ENCODE measurements at places on chromosomes 6 and 20.

GRCh38 chr20:37446286-37447032 is 74.6 kb upstream of the NNAT start:
- no peak for DNase-seq

DNA sequence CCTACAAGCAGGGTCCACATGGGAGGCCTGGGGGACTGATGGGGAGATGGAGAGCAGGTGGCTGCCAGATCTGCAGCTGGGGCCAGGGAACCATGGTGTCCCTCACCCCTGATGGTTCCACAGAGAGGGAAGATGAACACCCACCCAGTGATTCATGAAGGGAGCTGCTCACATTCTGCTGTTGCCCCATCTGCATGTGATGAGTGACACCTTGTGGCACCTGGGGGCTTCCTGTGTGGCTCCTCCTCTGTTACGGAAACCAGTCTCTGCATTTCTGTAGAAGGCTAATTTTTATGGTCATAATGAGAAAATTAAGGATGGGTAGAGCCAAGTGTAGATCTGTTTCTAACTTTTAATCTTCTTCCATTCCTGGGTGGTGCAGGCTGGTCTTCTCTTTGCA is 217.1 kb downstream of the SMOC2 start:
- DNase-seq: no peak

- DNase-seq: no peak
Observed at GRCh38 chr6:7216941-7217621, 95.9 kb downstream of the SSR1 start.

DNA sequence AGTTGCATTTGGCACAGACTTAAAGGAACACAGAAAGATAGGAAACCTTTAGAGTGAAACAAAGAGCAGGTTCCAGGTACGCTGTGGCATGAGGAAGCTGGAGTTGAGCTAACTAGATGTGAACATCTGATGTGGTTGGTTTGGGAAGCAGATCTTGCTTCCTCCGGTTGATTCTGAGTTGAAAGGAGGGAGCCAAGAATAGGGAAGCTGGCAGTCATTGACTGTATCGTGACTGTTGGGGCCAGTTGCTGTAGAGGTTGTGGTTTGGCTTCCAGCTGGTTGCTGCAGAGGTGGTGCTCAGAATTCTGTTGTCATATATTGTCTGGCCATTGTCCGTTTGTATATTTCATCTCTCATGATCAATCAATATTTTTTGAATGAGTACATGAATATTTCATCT is 325.9 kb downstream of the PLCB1 start:
- no peak for DNase-seq

DNA sequence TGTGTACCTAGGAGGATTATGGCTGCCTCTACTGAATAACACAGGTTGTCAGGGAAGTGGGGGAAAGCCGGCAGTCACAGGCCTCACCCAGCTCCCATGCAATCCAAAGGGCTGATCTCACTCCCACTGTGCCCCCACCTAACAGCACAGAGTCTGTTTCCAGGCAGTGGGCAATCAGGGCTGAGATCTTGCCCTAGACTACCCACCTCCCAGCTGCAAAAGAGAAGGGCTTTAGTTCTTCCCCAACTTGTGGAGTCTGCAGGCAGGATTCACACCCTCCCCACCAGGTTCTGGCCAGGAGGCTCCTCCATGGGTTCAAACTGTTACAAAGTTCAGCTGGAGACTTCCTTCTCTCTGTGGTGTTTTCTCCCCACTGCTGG is 66.0 kb upstream of the OLIG3 start:
- no peak for DNase-seq

DNA sequence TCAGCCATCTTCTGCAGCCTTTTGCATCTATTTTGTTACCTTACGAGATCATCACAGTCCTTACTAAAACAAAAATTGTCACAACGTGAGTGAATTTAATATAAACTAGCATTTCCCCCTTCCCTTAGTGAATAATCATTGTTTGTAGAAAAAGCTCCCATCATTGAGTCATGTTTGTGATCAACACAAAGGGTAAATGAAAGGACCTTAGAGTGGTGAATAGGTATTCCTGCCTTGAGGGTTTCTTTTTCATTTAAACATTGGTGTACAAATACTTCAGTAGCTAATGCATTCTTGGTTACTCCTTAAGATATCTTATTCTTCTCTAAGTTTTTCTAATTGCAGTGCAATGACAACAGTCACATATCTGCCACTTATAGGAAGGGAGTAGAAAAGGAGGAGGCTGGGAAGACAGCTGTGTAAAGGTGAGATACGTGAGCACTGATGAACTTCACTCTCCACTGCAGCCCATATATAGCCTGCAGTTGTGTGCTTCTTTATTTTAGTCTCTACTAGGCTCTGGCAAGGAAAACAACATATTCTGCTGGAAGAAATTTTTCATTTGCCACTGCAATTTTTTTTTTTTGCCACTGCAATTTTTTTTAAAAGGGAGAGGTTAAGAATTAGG is 27.8 kb downstream of the ADGRG6 start:
- DNase-seq: no peak

- no peak for DNase-seq
Observed at GRCh38 chr20:24432046-24432442, 37.4 kb upstream of the SYNDIG1 start.

DNA sequence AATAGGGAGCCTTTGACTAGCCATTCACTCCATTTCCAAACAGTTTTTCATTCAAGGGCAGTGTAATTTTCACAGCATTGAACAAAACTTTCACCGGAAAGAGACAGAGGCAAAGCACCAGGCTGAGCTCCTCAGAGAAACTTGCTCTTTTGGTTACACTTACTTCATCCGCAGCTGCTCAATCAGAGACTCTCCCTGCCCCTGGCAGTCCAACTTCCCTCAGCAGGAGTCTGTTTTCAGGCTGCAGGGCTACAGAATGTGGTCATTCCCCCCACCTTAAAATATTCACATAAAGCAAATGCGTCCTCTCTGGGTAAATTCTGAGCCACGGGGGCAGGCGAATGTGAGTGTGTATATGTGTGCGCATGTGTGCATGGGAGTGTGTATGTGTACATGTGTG is 70.0 kb upstream of the ZNF133 start:
- no peak for DNase-seq

GRCh38 chr6:5403609-5404008 is 142.3 kb downstream of the FARS2 start:
- DNase-seq: no peak

- no peak for DNase-seq
Observed at GRCh38 chr6:96784650-96785049, 52.6 kb downstream of the GPR63 start.

- DNase-seq: no peak
Observed at GRCh38 chr6:46901882-46902314, 19.8 kb downstream of the ADGRF5 start.

DNA sequence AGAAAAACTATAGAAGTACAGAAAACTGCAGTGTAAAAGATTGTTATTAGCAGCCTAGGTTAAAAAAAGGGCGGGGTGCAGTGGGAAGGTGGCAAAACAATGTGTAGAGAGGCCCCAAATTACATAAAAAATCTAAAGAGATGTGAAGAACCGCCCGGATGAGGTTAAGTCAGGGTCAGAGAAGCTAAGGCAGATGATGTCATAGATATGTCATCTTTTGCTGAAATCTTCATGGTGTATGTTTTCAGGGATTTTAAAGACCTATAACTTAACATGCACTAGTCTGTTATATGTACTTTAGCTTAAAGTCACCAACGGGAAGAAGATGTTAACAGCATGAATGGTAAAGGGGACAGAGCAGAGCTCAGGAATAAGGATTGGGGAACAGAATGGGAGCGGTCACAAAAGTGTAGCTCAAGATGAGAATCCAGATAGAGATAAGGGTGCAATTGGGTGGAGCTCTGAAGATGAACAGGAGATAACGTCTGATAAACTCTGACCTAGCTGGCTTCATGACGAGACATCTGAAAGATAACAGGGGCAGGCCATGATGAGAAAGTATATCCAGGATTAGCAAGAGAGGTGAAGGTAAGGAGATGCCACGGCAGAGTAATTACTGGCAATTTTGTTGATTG is 83.4 kb downstream of the TFAP2A start:
- no peak for DNase-seq

- DNase-seq: no peak
Observed at GRCh38 chr20:19594896-19595295, 163.2 kb upstream of the RIN2 start.

DNA sequence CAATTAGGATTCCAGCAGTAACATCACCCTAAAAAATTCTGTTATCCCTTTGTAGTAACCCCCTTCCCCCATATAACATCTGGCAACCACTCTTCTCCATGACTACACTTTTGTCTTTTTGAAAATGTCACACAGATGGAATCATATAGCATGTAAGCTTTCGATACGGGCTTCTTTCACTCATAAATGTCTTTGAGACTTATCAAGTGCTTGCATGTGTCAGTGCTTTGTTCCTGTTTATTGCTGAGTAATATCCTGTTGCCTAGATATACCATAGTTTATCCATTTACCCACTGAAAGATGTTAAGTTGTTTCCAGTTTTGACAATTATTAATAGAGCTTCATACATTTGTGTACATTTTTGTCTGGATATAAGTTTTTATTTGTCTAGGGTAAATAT is 10.4 kb upstream of the SNPH start:
- no peak for DNase-seq

- no peak for DNase-seq
Observed at GRCh38 chr20:44586289-44586911, 4.0 kb downstream of the PKIG start.

- DNase-seq: no peak
Observed at GRCh38 chr20:16222859-16223411, 350.3 kb downstream of the KIF16B start.

Measured in NCI-H1694 treated with DMSO at 0.1 percent for 48 hours (cell line).